ENCODE measurements at places on chromosomes 3 and 15.

DNA sequence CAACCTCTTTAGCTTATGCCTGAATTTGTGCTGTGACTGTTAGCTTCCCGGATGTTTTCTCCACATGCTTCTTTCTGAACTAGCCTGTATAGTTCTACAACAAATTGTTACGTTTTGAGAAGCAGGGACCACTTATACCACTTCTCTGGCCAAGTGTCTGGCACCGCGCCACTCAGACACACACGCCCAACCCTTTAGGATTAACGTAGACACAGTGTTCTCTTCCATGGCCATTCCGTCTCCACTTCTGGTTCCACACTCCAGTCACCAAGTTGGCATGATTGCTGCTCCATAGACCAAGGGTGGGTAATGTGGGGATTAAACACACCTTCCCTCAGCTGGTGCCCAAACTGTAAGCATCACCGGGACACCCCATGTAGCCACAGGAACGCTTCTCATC is 755 bp upstream of the TMEM108 start:
- DNase-seq: no peak

DNA sequence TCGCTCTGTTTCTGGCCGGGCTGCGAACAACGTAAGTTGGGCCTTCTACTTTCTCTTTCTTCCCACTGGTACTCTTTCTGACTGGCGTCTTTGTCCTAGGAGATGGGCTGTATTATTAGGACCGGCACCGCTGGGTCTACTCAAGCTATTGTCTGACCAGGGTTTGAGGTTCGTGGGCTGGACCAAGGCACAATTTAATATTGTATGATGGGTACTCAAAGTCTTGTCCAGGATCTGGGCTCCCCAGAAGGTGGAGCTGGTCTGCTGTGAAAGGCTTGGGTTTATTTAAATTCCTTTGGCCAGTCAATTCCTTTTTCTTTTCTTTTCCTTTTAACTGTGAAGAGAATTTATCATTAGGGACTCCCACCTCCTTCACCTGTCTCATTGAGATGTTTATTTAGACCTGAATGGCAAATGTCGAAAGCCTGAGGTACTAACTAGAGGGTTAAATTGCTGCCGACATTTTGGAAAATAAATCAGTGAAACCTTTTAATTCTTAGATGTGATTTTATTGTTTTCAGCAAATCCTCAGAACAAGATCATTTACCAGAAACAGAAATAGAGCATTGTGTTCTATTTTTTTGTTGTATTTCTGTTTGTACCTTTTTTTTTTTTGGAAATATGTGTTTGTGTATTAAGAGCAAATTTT is 410 bp downstream of the LRRC49 start:
- DNase-seq: peak; percentile 51

DNA sequence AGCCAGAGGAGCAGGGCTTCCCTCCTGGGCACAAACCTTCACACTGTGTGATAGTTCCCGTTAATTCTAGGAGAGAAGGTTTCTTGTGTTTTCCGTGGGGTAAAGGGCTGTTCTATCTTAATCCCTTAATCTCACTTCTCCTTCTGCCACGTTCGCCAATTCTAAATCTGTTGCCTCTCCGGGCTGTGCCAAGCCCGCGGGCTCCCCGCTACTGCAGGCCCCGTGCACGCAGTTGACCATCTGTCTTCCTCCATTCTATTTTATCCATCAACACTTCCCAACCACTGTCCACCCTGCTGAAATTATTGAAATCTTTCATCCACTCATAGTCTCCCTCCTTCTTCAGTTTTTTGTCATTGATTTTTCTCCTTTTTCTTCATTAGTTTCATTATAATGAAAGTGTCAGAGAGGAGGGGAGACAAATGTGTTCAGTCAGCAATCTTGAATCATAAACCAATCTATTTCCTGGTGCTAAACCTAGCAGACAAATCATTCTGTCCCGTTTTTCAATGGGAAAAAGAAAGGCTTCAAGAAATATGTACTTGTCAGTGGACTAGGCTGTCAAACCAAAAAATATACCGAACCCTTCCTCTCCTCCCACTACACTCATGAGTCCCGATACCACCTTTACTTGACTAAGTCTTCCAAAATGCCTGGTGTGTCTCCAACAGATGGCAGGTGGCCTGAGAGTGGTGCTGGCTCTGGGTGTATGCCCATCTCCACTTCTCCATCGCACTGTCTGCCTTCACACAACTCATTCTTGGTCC is 39.6 kb downstream of the SLCO2A1 start:
- DNase-seq: peak; percentile 86

- DNase-seq: peak; percentile 73
These were observed 108.4 kb downstream of the MINAR1 start for GRCh38 chr15:79540551-79540950.

- peak; percentile 28 for DNase-seq
These were observed 77.4 kb downstream of the STAC start for GRCh38 chr3:36457667-36458066.

DNA sequence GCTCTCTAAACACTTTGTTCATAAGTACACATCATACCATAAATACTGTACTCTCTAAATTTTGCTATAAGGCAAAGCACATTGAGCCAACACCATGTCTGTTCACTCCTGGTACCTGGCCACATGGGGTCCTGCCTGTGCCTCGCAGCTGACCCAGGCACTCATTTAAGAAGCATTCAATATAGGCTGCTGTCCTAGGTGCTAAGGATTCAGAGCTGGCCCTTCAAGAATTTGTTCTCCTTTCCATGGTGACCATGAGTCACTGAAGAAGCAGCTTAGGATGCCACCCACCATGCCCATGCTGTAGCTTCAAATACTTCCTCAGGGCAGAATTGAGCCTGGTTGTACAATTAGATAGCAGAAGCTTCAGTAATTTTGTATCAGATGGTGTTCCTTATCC is 119.2 kb upstream of the ZBED2 start:
- DNase-seq: peak; percentile 14

DNA sequence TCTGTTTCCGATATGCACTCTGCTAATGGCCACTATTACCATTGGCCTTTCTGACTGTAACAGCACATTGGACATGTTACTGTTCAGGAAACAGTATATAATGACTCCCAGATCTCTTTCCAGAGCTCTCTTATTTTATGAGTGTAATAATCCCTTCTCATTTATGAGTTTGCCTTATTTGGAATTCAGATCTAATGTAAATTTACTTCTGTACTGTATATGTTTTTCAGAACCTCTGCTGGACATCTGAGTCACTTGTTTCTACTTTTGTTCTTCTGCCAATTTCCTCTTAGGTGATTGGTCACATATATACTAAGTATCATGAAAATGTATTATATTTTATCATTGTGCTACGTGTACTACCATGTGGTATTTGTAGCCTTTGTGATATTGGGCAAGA is 30.5 kb downstream of the RSRC1 start:
- no peak for DNase-seq

GRCh38 chr3:18670759-18671158 is 245.6 kb upstream of the SATB1 start:
- no peak for DNase-seq

DNA sequence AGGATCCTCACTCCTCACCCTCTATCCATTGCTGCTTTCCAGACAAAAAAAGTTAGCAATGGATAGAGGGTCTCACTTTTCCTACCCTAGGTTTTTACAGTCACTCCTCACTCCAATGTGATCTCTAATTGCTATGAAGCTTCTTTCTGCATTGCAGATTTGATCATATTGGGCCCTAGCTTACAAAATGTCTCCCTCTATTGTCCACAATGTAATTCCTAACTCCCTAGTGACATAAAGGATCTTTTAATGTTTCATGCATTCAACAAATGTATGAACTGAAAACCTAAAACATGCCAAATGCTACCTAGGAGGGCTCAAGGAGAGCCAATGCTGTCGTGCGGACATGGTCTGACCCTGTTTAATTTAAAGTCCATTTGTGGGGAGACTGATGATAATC is 234.8 kb downstream of the CADM2 start:
- no peak for DNase-seq

DNA sequence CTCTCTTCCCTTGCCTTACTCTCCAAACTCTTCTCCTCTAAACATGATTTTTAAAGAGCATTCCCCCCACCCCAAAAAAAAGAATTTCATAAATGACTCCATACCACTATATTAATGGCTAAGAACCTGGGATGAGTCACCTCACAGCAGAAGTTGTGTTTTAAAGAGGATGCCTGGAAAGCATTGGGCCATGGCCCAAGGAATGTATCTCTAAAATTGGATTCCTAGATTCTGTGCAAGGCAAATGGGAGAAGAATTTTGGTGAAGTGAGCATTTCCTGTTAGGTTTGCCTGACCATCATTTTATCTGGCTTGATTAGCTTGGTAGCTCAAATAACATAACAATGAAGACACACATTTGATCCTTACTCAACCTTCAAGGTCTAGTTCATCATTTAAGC is 251.4 kb downstream of the NR1D2 start:
- no peak for DNase-seq

- DNase-seq: no peak
These were observed 225.4 kb upstream of the AZI2 start for GRCh38 chr3:28574036-28574435.

DNA sequence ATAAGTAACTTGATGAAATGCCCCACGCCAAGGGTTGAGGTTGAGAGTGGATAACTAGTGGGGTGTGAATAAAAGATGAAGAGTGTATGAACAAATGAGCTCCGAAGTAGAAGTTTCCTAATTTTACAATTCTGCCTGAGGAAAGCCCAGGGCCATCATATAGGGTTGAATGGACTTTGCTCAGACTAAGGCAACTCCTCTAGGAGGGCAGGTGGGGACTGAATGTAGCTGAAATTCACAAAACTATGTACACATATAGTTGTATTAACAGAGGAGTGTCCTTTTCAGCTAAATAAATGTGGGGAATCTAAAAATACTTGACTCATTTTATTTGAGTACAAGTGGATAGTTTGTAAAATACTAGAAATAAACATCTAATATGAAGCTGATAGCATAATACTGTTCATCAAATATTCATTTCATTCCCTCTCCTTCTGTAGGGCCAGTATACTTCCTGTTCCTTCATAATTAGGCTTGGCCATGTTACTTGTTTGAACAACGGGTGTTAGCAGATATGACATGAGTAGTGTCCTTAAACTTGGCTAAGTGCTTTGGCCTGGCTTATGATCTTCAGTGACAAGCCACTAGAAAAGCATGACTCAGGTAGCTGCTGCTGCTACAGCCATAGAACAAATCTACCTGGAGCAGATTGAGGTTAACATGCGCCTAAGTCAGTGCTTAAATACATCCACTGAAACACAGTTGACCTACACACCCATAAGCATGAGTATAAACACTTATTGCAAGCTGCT is 26.5 kb downstream of the PLSCR1 start:
- no peak for DNase-seq

DNA sequence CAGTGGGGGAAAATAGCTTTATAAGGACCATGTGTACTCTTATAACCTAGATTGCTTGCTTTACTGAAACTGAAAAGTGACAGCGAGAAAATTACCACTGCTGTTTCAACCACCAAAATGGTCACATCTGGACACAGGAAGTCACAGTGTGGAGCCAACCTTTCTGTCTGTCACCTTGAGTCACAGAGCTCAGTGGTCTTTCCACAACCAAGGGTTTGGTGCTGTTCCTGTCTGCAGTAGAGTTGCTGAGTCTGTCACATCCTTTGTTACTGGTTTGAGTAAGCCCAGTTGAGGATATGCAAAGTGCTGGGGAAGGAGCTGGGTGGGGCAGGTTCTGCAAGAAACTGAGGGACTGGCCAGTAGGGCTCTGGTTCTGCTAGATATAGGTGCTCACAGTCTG is 139.1 kb upstream of the EIF1B start:
- DNase-seq: no peak

- DNase-seq: no peak
These were observed 297.6 kb downstream of the RPLP1 start for GRCh38 chr15:69750253-69750652.

- DNase-seq: no peak
These were observed 330.8 kb upstream of the DPH6 start for GRCh38 chr15:35876762-35877161.

- no peak for DNase-seq
These were observed 111.9 kb downstream of the ST8SIA2 start for GRCh38 chr15:92505611-92506010.

- DNase-seq: peak; percentile 74
These were observed 27.1 kb upstream of the TPRG1 start for GRCh38 chr3:189144645-189145044.

DNA sequence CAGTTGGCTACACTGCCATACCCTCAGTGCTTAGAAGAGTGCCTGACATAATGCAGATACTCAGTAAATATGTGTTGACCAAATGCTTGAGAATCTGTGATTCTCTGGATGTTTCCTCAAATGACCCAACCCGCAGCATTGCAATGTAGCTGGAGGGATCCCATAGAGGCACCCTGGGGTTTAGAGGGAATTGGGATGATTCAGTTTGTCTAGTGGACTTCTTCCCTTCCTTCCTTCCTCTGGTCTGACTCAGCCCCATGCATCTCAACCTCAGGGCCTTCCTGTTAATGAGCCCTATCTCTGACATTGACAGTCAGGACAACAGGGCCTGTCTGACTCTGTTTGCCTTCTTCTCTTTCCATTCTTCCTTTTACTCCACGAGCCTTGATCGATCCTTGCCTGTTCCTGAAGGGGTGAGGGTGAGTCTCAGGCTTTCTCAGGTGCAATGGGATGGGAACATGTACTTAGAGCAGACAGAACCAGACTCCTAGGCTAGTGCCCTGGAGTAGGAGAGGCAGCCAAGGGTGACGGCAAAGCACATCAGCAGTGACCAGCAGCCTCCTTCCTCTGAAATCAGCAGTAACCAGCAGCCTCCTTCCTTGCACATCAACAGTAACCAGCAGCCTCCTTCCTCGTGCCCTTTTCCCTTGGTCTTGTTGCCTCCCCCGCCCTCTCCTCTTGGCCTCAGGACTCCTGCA is 78.2 kb downstream of the DGKG start:
- DNase-seq: no peak

DNA sequence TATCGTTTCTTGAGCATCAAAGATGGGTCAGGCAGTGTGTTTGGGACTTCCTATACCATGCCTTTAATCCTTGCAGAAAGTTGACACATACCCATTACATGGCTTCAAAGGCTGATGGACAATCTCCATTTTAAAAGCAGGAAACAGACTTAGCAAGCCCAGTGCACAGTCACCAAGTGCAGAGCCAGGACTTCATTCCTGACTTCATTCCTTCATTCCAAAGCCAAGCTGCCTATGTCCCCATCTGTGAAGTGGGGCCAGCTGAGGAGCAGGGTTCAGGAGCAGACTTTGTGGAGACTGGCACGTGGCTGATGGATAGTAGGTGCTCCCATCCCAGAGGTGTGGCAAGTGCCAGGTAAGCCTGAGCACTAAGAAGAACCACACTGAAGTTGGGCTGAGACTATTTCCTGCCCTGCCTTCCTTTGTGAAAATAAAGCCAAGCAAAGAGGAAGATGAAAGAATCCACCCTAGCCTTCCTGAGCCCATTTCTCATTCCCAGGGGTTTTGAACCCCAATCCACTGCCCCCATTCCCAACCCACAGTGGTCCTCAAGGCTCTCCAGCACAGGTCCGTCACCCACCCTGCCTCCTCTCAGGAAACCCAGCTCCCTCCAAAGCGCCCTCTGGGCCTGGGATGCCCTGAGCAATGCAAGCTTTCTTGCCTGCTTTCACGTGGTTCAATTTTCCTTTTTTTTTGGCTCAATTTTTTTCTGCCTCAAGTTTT is 1.8 kb downstream of the CX3CR1 start:
- DNase-seq: no peak

GRCh38 chr3:2583046-2583445 is 484.4 kb downstream of the CNTN4 start:
- DNase-seq: no peak

Data from MV-4-11 (cell line).